ENCODE measurements at places on chromosomes 13 and 19. TPM values are rescaled to one million over a fixed set of nuclear protein-coding genes. Genes with fewer than 3 reads are reported as not detected.

The CADM4 gene
- total RNA-seq, result 0.43 TPM

The FBXO27 gene
- not detected for total RNA-seq

The CBY2 gene
- total RNA-seq, result not detected

The C3 gene
- 2.0 TPM for total RNA-seq

The PLPPR3 gene
- not detected for total RNA-seq

Data from activated naive CD8-positive, alpha-beta T cell treated with anti-CD3 and anti-CD28 coated beads, Interleukin-2, amount 10 ng/mL, durations not matched to agents 7 days and 5 days (primary cell).